CD4-positive, alpha-beta T cell treated with Interleukin-15 for 1 hour (primary cell): ENCODE measurements at places on chromosomes 1 and 21.

GRCh38 chr1:29259802-29260441, 23.6 kb downstream of the PTPRU start:
- no peak for DNase-seq

DNA sequence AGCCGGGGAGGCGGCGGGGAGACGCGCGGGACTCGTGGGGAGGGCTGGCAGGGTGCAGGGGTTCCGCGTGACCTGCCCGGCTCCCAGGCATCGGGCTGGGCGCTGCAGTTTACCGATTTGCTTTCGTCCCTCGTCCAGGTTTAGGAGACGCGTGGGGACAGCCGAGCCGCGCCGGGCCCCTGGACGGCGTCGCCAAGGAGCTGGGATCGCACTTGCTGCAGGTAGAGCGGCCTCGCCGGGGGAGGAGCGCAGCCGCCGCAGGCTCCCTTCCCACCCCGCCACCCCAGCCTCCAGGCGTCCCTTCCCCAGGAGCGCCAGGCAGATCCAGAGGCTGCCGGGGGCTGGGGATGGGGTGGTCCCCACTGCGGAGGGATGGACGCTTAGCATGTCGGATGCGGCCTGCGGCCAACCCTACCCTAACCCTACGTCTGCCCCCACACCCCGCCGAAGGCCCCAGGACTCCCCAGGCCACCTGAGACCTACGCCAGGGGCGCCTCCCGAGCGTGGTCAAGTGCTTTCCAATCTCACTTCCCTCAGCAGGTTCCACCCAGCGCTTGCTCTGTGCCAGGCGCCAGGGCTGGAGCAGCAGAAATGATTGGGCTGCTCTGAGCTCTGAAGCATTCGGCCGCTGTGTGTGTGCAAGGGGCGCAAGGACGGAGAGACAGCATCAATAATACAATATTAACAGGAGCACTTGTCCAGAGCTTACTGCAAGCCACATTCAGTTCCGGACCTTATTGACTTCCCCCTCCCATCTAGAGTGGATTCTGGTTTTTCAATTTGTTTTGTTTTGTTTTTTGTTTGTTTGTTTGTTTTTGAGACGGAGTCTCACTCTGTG, 10.3 kb downstream of the SIM2 start:
- DNase-seq: no peak

- DNase-seq: no peak
Measured at GRCh38 chr1:227959325-227959860, 11.7 kb upstream of the WNT9A start.

- DNase-seq: no peak
Measured at GRCh38 chr21:46515109-46515508, 56.4 kb downstream of the DIP2A start.

GRCh38 chr21:41444703-41445464, 18.8 kb downstream of the MX1 start:
- no peak for DNase-seq

GRCh38 chr1:172637522-172637921, 21.4 kb upstream of the FASLG start:
- DNase-seq: no peak

GRCh38 chr1:103513711-103514110, 11.8 kb upstream of the RNPC3 start:
- DNase-seq: no peak

GRCh38 chr1:23910144-23910543, 3.0 kb downstream of the CNR2 start:
- no peak for DNase-seq

GRCh38 chr1:219490566-219490965, 122.3 kb downstream of the ZC3H11B start:
- no peak for DNase-seq

- DNase-seq: no peak
Measured at GRCh38 chr1:166907763-166908162, 31.7 kb upstream of the TADA1 start.

DNA sequence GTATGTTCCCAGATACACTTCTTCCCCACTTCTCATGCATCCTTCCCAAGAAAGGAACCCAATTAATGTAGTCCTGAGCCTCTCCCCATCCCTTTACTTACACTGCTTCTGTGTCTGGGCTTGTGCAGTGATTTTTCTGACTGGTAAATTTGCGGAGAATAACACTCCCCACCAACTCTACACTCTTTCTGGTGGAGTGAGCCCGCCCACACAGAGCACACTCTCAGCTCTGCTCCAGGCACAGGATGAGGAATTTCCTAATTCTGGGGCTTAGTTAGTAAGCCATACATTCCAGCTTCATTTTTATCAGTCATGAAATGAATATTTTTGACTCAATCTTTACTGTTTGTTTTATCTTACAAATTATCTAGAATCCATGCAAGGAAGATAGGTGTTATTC, 38.6 kb downstream of the FMO4 start:
- no peak for DNase-seq

DNA sequence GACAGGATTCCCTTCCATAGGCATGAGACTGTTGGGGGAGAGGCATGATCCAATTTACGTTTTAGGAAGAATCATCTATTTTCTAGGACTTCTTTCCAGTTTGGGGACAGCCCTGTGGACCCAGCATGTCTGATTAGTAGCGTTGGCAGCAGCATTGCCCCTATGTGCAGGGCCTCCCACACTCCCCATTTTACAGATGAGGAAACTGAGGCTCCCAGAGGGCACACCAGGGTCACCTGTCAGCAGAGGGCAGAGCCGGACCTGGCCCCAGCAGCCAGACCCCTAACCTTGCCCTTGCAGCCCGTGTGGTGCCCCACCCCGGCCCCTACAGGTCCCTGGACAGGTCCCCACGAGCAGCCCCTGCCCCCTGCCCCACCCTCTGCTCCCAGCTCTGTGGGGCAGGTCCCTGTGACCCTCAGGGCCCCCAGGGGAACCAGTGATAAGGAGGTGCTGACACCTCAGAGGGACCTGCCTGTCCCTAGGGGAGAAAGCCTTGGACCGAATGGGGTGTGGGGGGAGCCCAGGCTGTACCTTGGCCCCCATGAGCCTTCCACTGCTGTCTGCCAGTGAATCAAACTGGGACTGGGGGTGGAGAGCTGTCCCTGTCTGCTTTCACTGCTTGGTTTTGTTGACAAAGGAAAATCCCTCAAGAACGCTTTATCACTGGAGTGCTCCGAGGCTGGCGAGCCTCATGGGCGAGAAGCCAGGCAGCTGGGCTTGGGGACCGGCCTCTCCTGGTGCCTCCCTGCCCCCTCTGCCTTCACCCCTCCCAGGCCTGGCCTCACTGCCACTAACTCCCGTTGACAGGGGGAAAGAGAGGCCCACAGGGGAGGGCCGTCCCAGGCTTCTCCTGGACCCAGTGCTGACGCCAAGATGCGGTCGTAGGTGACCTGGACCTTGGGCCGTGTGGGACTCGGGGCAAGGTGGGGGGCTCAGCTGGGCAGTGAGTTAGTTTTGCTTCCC, 39.4 kb upstream of the CCDC27 start:
- DNase-seq: no peak

- DNase-seq: no peak
Measured at GRCh38 chr1:61585714-61586113, 139.2 kb downstream of the TM2D1 start.

- no peak for DNase-seq
Measured at GRCh38 chr1:77406661-77407060, 124.8 kb downstream of the AK5 start.

GRCh38 chr1:161482610-161483009, 22.6 kb upstream of the FCGR2A start:
- no peak for DNase-seq

DNA sequence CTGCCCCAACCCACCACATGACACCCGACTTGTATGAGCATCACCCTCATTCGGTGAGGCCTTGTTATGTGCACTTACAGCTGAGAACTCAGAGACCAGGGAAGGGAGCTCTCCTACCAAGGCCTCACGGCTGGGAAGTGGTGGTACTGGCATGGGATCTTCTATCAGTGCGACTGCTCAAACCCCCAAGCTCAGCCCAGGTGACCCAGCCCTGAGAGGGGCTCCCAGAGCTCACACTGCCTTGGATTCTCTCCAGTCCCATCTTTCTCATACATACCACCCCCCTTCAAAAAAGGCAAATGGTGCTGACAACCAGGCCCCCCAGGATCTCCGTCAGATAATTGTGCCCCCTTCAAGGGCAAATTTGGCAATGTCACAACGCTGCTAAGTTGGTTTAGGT, 777 bp upstream of the PLA2G2F start:
- DNase-seq: no peak

- DNase-seq: no peak
Measured at GRCh38 chr1:111509997-111510375, 6.6 kb upstream of the ADORA3 start.

DNA sequence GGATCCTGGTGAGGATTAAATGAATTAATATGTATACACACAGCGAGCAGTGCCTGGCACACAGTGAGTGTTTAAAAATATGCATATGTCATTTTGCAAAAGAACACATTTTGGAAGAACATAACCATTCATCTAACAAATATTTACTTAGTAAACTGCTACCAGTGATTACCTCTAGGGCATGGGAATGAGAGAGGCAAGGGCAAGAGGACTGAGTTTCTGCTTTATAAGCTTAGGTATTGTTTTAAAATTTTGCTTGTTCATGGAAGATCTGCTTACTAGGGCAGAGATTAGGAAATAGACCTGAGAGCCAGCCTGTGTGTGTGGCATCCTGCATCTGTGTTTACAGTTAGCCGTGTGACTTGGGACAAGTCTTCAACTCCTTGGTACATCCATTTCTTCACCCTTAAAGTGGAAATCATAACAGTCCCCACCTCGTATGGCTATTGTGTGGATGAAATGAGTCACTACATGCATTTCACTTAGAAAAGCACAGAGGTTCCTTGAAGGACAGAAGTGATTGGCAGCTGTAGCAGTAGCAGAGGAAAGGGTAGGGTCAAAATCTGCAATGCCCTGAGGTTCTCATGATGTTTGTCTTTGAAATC, 198.5 kb upstream of the FMN2 start:
- no peak for DNase-seq

- no peak for DNase-seq
Measured at GRCh38 chr1:92901699-92902405, 59.4 kb downstream of the DIPK1A start.

- peak; percentile 28 for DNase-seq
Measured at GRCh38 chr21:41701749-41702148, 65.1 kb downstream of the RIPK4 start.

- DNase-seq: no peak
Measured at GRCh38 chr1:239993366-239993765, 98.3 kb upstream of the FMN2 start.

DNA sequence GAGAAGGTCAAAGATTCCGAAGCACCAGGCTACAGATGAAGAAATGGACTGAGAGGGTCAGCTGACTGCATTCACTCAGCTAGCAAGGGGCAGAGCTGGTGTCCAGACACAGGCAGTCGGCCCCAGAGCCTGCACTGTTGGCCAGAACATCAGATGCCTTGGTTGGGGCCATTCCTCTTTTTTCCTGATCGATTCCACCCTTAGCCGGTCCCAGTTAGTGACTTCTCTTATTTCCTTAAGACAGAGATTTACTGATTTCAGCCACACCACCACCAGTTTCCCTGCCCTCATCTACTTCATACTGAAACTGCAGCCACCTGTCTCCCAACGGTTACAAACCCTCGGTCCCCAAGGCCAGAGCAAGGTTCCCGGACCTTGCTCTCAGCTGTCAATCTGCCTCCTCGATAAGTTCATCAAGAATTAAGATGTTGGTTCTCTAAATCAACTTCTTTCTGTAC, 11.5 kb downstream of the CD58 start:
- DNase-seq: no peak

- no peak for DNase-seq
Measured at GRCh38 chr21:28818663-28819278, 173.9 kb downstream of the LTN1 start.

DNA sequence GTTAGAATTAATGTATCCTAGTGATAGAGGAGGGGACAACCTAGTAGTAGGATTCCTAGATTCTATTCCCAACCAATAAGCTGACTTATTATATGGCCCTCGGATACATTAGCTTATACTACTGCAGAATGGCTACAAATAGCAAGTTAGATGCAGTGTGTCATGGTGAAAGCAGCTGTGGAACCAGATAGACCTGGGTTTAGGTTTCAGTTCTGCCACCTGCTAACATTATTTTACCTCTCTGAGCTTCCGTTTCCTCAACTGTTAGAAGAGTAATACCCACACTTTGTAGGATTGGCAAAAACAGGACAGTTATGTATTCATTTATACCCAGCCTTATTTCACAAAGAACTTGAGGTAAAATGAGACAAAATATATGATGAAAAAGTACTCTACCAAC, 21.6 kb upstream of the MAGOH start:
- no peak for DNase-seq

- DNase-seq: no peak
Measured at GRCh38 chr1:3998086-3998485, 98.0 kb upstream of the C1orf174 start.

DNA sequence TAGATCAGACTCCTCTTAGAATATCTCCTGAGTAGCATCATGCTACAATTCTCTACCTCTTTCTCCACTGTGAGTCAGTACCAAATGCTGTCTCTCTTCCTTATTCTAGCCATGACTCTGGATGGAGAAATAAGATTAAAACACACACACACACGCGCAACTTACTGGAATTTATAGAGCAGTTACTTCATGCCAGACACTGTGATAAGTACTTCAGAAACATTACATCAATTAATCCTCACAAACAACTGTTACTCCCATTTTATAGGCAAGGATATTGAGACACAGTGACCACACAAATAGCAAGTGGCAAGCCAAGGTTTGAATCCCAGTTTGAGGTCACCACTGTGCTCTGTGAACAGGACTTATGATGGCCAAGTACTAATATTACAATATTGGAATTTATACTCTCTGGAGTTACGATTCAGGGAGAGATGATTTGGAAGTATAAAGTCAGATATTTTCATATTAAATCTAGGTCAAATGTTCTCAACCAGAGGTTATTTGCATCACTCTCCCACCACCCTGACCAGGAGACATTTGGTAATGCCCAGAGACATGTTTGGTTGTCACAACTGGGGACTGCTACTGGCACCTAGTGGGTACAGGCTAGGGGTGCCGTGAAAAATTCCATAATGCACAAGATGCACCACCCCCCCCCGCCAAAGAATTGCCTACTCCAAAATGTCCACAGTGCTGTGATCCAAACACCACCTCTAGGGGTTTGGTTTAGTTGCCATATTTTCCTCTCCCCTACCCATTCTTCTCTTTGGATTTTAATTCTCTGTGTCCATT, 221.6 kb downstream of the LTN1 start:
- DNase-seq: no peak

- no peak for DNase-seq
Measured at GRCh38 chr1:1577367-1578011, 2.8 kb upstream of the SSU72 start.

DNA sequence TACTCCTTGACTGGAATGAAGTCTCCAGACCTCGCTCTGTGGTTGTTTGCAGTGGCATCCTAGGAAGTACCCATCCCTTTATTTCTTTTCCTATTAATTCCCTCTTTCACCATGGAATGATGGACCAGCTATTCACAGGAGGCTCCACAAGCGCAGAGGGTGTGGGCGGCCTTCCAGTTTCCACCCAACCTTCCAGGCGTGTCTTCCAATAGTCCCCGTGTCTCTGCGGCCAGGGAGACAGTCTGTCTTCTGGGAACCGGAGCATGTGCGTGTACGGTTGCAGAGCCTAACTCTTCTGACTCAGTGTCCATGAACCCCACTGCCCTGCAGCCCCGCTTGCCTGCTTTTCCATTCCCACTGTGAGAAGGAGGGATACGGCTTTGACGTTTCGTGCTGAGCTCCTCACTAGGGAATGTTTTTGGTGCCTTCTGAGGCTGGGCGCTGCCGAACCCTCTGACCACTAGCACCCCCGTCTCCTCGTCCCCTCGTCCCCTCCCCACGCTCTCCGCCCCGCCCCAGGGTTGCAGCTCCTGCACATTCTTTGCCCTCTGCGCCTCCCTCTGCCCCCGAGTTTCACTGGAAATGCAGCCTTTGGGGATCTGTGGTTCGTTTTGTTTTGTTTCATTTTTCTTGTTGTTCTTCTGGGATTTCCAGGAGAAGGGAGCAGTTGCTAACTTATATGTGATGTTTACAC, 26.3 kb upstream of the FAM3B start:
- no peak for DNase-seq
